ENCODE measurements at places on chromosomes 2 and 18.

GRCh38 chr2:188526701-188527100 is 235.0 kb downstream of the GULP1 start:
- no peak for DNase-seq

GRCh38 chr18:6842081-6842480 is 112.6 kb downstream of the ARHGAP28 start:
- no peak for DNase-seq

DNA sequence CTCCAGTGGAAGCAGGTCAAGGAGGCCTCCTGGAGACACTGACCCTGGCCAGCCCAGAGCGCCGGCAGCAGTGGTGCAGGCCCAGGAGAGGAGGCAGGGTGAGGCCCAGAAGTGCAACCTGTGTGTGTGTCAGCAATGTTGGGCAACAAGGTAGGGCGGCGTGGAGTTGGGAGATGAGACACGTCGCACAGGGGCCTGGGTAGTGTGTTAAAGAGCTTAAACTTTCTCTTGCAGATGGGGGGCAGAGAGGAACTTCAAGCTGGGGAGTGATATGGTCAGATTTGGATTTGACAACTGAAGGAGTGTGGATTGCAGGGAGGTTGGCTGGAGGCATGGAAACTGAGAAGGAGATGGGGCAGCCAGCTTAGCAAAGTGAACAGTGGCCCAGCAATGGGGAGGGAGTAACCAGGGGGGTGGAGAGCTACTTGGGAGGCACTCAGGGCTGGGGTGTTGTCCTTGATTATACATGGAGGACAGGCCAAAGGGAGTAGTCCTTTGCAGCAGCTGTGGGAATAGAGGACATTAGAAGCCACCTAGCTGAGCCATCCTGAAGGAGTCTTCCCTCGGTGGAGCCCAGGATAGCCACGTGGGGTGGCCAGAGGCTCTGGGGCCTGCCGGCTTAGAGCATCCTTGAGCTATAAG is 278.6 kb upstream of the HS6ST1 start:
- DNase-seq, result no peak

- DNase-seq, result no peak
These were observed 60.4 kb upstream of the SEC11C start for GRCh38 chr18:59079264-59079663.
